ENCODE measurements at places on chromosomes 5 and 9.

DNA sequence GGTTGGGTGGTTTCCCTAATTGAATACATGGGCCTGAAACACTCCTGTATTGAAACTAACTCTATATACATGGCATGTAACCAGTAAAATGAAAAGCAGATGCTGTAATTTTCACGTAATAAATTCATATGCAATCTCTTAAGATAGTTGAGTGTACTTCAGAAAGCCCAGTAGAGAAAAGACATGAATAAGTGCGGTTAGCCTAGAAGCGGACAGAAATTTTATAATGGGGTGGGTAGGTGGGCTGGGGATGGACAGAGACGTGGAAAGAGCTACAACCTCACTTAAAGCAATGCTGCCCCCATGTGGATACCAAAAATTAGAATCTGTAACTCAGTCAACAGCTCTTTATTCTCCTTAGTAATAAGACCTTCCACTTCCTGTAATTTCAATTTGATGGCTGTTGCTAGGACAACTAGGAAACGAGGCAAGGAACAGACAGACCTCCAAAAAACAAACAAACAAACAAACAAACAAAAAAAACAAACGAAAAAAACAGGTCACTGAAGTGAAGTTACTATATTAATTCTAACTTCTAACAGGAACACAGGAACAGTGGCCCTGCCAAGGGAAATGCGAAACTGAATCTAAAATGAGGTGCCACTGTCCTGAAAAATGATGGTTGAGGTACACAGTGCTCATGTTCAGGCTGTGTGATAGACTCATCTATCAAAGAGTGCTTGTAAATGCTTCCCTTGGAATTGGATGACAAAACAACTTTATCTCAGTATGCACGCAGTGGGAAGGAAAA, 103.4 kb upstream of the GNA14 start:
- peak; percentile 33 for DNase-seq

- DNase-seq, result no peak
These were observed 4.3 kb upstream of the DDX41 start for GRCh38 chr5:177520916-177521513.

- no peak for DNase-seq
These were observed 145.0 kb downstream of the FSTL4 start for GRCh38 chr5:133467335-133467779.

DNA sequence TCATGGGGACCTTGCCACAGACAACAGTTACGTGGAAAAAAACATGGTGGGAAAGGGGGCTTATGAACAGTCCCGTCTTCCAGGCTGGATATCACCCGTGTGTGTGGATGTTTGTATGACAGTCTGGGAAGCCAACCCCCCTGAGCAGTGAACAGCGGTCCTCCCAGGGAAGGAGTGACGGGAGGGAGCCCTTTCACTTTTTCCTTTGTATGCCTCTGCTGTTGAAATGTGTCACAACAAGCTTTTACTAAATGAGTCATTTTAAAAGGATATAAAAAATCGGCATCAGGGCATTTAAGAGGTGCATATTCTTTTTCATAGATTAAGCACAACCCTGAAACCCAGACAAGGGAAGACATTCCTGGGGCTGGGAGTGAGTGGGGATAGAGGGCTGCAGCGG, 5.1 kb downstream of the MYMK start:
- DNase-seq, result no peak

DNA sequence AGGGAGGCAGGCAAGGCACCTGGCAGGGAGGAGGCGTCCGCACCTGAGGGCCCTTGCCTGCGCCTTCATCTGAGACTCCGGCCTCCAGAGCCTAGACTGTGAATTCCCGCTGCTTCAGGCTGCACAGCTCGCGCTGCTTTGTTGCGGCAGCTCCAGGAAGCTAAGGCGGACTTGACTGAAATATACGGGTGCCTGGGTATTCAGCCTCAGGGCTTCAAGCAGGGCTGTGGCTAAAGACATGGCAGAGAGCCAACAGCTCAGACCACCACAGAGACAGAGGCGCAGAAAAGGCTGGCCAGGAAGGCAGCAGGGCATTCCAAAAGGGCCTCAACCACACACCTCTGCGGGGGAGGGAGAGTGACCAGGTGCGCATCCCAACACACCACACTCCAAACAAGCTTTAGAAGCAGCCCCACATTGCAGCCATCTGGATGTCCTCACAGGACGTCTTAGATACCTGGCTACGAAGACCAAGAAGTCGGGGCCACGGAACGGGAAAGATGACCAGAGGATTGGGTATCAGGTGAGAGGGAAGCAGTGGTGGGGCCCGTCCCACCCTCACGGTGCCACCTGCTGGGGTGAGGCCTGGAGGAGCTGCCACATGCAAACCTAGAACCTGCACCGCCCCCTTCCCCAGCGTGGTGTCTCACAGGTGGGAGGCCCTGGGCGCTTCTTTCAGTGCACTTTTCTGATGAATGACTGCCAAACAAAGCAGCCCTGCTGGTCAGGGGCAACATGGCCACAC, 1.7 kb upstream of the DPH7 start:
- no peak for DNase-seq

GRCh38 chr5:135048286-135048685, 14.3 kb upstream of the PITX1 start:
- no peak for DNase-seq

GRCh38 chr9:127492616-127493015, 41.3 kb downstream of the LRSAM1 start:
- DNase-seq, result no peak

DNA sequence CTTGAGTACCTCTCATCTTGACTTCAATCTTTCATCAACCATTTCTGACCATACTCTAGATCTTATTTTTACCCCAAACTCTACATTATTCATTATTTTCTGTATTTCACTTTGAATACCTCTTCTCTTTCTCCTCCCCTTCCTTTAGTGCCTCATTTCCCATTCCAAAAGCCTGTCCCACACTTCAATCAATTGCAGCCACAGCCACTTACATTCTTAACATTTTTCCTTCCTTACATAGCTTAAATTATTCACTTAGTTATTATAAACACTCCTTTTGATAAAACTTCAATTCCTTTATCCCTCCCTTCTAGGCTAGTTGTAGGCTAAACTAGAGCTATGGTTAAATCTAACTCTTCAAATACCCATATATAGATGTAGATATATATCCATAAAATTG, 344.0 kb downstream of the PRR16 start:
- DNase-seq, result no peak

DNA sequence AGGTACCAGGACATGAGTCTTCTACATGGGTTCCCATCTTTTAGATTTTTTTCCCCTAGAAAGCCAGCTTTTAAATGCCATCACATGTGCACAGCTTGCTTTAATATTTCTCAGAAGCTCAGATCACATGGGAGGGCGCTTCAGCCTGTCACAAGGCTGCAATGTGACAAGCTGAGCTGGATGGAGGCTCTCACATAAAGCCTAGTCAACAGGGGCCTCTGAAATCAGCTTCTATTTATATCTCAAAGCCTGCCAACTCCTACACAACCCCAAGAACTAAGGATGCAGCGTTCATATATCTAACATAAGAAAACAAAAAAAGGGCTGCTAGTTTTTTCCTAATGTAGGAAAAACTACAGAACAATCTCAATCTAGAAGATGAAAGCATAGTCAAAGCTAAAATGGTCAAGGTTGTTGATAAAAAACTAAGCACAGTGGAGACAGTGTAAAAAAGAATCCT, 2.3 kb downstream of the ZFAND5 start:
- no peak for DNase-seq

Measured in NCI-H1417 treated with DMSO at 0.1 percent for 48 hours (cell line).